Activated T-helper 9 cell treated with anti-CD3 and anti-CD28 coated beads, Interleukin-2, amount 50 U/mL, for 16 hours (primary cell): ENCODE measurements at places on chromosomes 12 and 14.

- DNase-seq: no peak
Measured at GRCh38 chr14:78363008-78363407, 192.8 kb downstream of the NRXN3 start.

- DNase-seq: no peak
Measured at GRCh38 chr14:91918186-91918883, 29.2 kb downstream of the FBLN5 start.

DNA sequence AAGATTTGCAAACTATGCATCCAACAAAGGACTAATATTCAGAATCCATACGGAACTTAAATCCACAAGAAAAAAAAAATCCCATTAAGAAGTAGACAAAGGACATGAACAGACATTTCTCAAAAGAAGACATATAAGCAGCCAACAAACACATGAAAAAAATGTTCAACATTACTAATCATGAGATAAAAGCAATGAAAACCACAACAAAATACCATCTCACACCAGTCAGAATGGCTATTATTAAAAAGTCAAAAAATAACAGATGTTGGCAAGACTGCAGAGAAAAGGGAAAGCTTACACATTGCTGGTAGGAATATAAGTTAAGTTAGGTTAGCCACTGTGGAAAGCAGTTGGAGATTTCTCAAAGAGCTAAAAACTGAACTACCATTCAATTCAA lies 16.2 kb downstream of the CDK17 start:
- no peak for DNase-seq

- no peak for DNase-seq
Measured at GRCh38 chr14:93015064-93015463, 92.1 kb downstream of the CHGA start.

DNA sequence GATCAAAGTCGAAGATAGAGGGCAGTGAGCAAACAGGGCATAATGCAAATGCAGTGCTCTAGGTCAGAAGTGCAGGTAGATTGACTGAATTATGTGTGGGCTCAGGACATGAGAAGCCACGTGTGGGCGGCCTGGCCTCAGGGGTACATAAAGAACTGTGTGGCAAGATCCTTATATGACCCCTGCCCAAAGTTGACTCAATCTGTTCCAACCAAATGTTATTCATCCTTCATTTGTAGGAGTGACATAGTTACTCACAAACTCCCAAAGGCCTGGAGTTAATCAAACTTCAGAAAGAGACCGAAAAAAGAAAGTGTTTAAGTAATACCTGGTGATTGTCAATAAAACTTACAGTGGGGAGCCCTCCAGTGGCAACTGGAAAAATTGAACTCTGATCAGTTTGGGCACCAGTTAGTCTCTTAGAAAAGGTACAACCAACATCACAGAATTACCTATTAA lies 150.4 kb upstream of the FAR2 start:
- no peak for DNase-seq

DNA sequence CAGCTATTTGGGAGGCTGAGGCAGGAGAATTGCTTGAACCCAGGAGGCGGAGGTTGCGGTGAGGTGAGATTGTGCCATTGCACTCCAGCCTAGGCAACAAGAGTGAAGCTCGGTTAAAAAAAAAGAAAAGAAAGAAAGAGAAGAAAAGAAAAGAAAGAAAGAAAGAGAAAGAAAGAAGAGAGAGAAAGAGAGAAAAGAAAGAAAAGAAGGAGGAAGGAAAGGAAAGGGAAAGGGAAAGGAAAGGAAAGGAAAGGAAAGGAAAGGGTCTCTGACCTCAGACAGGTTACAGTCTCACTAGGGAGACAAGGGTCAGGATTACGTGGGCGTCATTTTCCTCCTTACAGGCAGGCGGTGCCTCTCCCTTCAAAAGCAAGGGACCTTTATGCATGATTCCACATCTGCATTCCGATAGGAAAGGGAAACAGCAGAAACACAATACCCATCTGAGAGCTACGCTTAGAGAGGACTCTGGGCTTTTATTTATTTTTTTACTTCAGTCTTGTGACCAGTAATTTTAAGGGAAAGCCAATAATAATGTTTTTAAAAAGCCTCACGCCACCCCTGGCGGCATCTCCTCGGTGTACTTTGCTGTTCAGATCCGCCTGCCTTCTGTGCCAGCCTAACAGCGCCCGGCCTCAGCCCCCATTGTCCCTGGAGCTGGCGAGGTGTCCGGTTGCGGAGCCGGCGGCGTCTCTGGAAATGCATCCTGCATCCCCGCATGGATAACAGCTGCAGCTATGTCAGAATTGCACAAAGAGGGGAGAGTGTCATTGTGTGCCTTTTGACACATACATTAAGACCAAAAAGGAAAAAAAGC lies 945 bp upstream of the HIP1R start:
- no peak for DNase-seq

DNA sequence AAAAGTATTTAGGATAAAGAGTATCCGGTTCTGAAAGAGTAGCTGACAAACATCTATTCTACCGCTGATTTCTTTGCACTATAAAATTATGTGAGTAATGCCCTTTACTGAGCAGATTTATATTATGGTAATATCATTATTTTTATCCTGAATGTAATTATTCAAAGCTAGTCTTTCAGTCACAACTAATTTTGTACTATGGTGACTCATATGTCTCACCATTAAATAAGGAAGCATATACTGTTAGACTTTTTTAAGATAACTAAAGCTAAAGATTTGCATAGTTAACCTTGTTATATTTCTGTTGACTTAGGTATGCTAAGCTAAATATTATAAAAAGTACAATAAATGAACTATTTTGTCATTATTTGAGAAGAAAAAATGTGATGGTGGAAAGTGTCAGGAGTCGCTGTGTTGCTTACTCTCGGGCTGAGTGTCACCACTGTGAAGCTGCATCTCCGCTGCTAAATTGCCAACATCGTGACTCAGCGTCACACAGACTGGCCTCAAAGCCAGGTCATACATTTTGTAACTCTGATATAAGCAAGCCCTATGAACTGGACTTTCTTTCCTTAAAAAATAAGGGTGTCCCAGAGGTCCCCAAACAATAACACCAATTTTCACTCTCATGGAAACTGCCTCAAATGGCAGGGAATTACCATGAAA lies 69.1 kb upstream of the SSTR1 start:
- no peak for DNase-seq

DNA sequence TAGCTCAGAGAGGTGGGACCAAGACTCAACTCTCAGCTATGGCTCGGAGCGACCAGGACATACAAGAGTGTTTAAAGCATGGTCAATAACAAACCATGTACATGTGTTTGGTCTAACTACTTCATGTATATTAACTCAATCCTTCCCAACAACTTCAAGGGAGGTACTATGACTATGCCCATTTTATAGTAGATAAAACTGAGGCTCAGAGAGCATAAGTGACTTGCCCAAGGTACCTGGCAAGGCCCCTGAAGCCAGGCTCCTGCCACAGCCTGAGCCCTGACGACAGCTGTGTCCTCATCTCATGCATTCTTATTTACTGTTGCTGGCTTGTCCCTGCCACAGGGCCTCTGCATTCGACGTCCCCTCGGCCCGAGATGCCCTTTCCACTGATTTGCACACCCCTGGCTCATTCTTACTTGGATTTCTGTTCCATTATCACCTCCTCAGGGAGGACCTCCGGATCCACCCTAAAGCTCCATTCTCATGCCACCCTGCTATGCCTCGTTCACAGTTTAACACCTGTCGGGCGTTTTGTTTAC lies 2.6 kb downstream of the TESC start:
- no peak for DNase-seq

DNA sequence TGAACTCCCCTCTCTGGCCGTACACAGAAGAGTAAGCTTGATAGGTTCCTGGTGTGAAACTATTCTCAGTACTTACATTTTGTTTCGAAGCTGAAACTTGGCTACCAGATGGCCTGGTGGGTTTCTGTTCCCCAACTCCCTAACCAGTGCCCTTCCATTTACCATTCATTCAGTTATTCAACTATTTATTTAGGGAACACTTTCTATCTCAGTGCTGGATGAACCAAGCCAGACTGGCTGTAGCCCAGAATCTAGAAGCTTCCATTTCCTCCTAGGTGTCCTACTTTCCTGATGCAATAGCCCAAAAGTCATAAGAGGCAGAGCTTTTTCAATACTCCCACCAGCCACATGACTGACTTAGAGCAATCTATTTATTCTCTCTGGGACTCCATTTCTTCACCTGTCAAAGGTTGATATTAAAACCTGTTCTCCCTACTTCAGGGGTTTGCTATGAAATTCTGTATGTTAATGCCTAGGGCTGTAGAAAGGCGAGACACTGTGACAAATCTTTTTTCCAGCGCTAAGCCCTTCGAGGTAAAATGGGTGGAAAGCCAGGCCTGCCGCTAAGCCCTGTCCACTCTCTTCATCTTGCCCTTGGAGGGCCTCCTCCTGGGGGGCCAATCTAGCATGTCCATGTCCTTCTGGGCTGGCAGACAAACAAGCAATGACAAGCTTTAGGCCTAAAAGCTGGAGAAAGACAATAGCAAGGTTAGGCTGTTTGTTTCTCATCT lies 8.1 kb upstream of the IRF2BPL start:
- no peak for DNase-seq

DNA sequence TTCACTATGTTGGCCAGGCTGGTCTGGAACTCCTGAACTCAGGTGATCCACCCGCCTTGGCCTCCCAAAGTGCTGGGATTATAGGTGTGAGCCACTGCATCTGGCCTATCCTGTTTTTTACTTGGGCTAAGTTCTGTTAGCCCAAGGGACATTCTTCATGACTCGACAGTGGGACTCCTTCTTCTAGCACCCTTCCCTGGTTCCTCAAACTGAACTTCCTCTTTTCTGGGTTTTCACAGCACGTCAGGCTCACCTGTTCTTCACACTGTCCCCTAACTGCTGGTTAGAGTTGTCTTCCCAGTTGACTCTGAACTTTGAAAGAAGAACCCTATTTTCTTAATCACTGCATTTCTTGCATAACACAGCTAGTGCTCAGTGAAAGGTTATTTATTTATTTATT lies 22.5 kb downstream of the CABP1 start:
- no peak for DNase-seq

GRCh38 chr12:65881965-65882413 lies 57.7 kb downstream of the HMGA2 start:
- DNase-seq: no peak

DNA sequence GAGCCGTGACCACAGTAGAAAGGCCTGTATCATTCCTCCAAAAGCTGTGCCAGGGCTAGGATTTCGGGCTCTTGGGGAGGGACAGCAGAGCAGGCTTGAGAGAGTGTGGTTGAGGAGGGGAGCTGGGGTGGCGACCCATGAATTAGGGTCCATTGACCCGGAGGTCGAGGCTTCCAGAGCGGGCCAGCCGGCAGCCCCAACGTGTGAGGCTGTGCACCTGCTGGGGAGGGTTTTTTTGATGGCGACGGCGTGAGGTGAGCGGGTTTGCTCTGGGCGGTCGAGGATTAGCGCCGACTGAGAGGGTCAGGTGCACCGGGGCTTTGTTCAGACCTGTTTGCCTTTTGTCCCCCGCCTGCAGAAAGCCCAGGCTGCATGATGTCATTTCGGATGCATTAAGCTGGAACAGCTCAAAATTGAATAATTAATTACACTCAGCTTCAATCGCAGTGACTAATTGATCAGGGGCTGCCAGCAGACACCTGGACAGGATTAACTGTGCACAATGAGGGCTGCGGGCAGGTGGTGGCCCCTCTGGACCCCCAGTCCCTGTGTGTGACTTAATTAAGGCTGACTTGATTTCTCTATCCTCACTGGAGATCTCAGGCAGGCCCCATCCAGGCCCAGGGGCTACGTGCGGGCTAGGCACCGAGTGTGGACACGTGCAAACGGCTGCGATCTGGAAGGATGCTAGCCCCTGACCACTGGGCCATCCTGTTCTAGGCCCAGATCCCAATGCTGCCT lies 42.1 kb upstream of the MEG3 start:
- DNase-seq: no peak

- DNase-seq: no peak
Measured at GRCh38 chr12:32309811-32310736, 89.3 kb upstream of the FGD4 start.

DNA sequence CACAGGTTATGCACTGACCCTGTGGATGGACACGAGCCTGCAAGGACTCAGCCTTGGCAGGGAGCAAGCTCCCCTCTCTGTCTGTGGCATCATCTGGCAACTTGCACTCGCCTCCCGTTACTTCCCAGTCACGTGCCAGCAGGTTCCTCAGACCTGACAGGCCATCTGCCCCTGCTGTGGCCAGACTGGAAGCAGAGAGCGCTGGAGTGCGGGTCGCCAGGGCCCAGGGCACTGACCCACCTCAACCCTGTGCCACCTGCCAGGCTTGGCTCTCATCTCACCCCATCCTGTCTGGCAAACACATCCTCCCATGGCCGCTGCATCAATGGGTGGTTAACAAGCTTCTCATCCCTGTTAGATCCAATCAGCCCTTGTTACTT lies 28.4 kb downstream of the SLC6A12 start:
- DNase-seq: no peak

GRCh38 chr14:93645200-93645599 lies 143.1 kb downstream of the PRIMA1 start:
- no peak for DNase-seq

DNA sequence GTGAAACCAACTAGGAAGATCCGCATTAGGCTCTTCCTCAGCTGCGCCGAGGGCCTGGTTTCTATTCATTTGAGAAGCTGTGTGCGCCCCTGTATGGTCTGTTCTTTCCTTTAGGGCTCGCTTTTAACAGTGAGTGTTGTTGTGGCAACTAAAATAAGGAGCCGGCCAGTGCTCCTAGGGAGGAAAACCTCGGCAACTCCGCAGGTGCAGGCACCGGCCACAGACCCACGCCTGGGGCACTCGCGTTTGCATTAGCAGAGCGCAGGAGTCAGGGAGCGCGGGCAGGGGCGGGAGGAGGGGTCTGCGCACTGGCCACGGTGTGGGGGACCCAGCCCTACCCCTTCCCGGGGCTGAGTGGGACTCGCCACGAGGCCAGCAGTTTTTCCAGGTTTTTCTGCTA lies 50.5 kb downstream of the STX2 start:
- no peak for DNase-seq

GRCh38 chr14:20002319-20002718 lies 356 bp downstream of the OR4Q2 start:
- DNase-seq: no peak

GRCh38 chr14:65195042-65195719 lies 92.9 kb upstream of the MAX start:
- no peak for DNase-seq

DNA sequence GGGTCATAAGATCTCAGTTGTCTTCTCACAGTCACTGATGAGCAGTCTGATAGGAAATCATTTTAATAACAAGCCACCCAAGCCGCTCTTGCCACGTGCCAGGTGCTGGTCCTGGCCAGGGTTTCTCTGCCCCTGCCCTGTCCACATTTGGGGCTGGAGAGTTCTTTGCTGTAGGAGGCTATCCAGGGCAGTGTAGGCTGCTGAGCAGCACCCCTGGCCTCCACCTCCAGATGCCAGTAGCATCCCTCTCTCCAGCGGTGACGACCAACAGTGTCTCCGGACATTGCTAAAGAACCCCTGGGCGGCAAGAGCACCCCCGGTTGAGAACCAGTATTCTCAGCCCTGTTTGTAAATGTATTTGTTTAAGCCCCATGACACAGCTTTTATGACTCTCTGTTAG lies 243.7 kb downstream of the GLT1D1 start:
- no peak for DNase-seq

GRCh38 chr12:29672580-29672979 lies 111.2 kb downstream of the TMTC1 start:
- DNase-seq: no peak

GRCh38 chr14:97097296-97097695 lies 300.1 kb downstream of the VRK1 start:
- no peak for DNase-seq
